CD8-positive, alpha-beta memory T cell (primary cell): ENCODE measurements at places on chromosomes 5 and 9. TPM values are rescaled to one million over a fixed set of nuclear protein-coding genes. Genes with fewer than 3 reads are reported as not detected.

EEIG1 gene
- 93.3 TPM for total RNA-seq

FBP2 gene
- total RNA-seq: not detected

MARCHF11 gene
- total RNA-seq: not detected

FIBCD1 gene
- total RNA-seq: not detected

GRCh38 chr5:172869691-172870090 is 35.6 kb downstream of the ERGIC1 start:
- peaks cover 4% of the 10 kb centered on the region for H3K4me1 ChIP-seq
- no peak for DNase-seq
- no peak overlapping the region for H3K4me3 ChIP-seq
- H3K27ac ChIP-seq: no peak overlapping the region

- H3K36me3 ChIP-seq: no peaks in the 10 kb centered on the region
- no peak overlapping the region for H3K27ac ChIP-seq
- no peak overlapping the region for H3K4me3 ChIP-seq
- no peak for DNase-seq
- H3K4me1 ChIP-seq: no peaks in the 10 kb centered on the region
These were observed 145.5 kb upstream of the SLC24A2 start for GRCh38 chr9:19934301-19934871.

- no peaks in the 10 kb centered on the region for H3K36me3 ChIP-seq
- no peaks in the 10 kb centered on the region for H3K27me3 ChIP-seq
- no peak for DNase-seq
- H3K4me1 ChIP-seq: no peaks in the 10 kb centered on the region
These were observed 37.8 kb upstream of the SPDL1 start for GRCh38 chr5:169545762-169546161.

GRCh38 chr5:149175346-149176105 is 34.2 kb downstream of the ABLIM3 start:
- DNase-seq: no peak
- H3K27ac ChIP-seq: no peak overlapping the region
- no peaks in the 10 kb centered on the region for H3K36me3 ChIP-seq
- no peak overlapping the region for H3K4me3 ChIP-seq

DNA sequence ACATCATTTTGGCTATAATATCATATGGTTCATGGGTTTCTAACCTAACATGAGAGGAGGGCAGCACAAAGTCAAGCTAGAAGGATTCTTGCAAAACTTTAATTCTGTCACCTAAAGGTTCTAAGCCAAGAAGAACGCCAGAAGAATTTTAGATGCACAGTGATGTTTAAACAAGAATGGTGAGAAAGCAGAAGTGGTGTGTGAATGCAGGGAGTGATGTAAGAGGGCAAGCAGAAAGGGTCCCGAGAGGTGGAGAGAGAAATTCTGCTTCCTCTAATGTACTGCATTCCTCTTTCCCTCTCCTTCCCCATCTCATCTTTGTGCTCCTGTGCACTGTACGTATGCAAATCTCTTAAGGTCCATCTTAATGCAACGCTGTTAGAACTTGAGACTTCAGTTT is 2.1 kb upstream of the TRMO start:
- H3K36me3 ChIP-seq: no peaks in the 10 kb centered on the region
- H3K27ac ChIP-seq: no peak overlapping the region
- H3K4me1 ChIP-seq: peaks cover 39% of the 10 kb centered on the region
